ENCODE measurements at places on chromosomes 11 and 22. TPM values are rescaled to one million over a fixed set of nuclear protein-coding genes. Genes with fewer than 3 reads are reported as not detected.

Gene MIEF1
- total RNA-seq, result 27.4 TPM

Gene KRTAP5-7
- total RNA-seq, result not detected

Gene SMIM35
- total RNA-seq, result not detected

Gene LMO1
- total RNA-seq, result 0.20 TPM

Gene PATE4
- not detected for total RNA-seq

Gene ANGPTL5
- not detected for total RNA-seq

Gene RAB3IL1
- 7.5 TPM for total RNA-seq

Data from mammary microvascular endothelial cell (primary cell).